Activated CD4-positive, alpha-beta T cell treated with anti-CD3 and anti-CD28 coated beads for 24 hours (primary cell): ENCODE measurements at places on chromosomes 1 and 21.

DNA sequence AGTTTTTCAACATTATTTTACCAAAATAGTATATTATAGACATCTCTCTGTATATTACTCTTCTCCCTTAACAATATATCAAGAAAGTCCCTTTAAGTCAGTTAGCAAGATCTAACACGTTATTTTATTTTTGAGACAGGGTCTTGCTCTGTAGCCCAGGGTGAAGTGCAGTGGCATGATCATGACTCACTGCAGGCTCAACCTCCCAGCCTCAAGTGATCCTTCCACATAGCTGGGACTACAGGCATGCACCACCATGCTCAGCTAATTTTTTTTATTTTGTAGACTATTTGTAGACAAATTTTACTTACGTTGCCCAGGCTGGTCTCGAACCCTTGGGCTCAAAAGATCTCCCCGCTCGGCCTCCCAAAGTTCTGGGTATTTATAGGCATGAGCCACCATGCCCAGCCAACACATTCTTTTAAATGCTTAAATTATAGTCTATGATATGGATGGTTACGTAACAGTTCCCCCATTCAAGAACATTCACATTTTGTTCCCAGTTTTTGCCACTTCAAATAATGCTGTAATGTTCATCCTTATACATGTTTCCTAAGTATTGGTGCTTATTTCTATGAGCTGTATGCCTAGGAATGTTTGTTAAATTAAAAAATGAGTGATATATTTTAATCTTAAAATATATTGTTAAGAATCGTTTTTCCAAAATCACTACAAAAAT lies 70.4 kb downstream of the TUT4 start:
- no peak for DNase-seq

GRCh38 chr1:195773931-195774330 lies 834.3 kb downstream of the KCNT2 start:
- no peak for DNase-seq

GRCh38 chr1:241172486-241172885 lies 184.5 kb downstream of the RGS7 start:
- no peak for DNase-seq

- DNase-seq: no peak
Observed at GRCh38 chr21:42310411-42311001, 4.7 kb downstream of the TFF3 start.

DNA sequence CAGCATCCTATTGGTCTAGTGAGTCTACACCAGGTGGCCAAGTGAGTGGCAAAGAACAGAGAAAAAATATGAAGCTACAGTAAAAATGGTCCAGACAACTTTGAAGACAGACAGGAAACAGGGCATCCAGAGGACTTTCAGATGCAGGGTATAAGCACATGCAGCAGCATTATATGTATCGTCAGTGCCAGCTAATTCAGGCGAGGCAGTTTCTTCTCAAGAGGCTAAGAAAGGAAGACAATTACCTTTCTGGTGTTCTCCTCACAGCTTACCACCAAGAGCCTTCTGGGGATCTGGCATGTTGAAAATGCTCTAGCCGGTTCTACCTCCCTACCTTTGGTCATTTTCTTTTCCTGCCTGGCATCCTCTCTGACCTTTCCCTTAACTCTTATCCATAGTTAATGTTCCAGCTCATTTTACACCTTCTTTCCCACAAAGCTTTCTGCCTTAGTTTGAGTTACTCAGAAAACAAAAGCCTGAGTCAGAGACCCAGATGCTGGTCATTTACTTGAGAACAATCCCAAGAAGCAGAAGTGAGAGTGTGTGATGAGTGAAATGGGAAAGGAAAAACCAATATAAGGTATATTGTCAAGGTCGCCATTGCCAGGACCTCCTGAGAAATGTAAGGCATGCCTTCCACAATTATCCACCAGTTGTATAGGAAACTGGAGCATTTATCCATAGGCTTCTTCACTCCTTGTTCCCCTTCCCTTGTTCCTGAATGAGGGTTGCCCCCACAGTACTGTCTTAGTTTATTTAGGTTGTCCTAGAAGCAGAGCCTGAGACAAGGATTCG lies 444.1 kb downstream of the PLPP3 start:
- no peak for DNase-seq

DNA sequence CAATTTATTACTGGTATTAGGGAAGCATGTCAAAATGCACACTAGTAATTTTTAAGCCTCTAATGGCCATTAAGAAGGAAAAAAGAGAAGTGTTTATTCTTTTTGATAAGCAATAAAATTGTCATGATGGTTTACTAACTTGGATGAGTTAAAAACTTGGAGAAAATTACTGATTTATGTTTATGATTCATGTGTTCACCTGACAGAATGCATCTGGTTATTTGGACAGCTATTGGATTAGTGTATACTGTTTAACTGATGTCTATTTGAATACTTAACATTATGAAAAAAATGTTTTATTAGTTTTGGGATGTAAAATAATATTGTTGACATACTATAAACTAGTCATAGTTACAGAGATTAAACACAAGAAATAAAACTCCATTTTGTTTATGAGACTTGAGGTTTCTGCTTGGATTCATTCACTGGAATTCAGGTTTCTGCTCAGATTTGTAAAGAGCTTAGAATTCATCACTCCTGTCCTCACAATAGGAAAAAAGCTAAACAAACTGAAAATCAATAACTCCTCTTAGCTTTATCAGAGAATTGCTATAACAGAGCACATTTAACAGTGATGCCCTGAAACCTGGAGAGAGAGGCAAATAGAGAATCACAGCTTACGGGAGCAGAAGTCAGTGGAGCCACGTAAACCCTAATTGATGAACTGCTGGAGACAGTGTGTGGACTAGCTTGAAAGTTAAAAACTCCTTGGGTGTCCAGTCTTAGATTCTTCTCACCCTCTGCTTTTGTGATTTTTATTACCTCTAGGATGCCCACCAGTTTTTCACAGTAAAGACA lies 56.7 kb downstream of the RALGPS2 start:
- DNase-seq: no peak

DNA sequence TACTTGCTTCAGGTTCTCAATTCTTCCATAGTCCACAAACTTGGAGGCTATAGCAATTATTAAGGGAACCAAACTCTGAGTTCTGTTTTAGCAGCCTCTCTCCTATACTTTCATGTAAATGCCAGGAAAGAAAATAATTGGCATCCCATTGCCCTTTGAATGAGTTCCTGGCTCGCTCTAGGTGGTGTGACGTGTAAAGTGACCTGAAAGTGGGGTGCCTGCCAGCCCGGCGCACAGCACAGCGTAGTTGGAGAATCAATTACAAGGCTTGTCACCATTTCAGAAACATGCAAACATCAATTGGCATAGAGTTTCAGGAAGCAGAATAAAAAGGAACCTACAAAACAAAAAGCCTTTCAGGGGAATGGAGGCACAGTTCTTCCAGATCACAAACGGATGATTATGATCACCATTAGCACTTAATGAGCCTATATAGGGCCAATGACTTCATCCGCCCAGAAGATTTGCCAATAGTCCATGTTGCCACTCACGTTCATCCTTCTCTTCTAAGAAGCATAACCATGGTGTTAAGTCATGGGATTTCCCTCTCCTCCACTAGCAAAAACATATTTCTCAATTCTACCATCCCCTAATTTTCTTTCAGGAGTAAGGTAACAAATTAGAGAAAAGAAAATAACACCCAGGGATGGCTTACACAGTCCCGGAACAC lies 354.6 kb upstream of the ADGRL2 start:
- DNase-seq: no peak

GRCh38 chr1:31324093-31324492 lies 27.3 kb downstream of the ZCCHC17 start:
- DNase-seq: no peak

GRCh38 chr1:182614796-182615454 lies 10.7 kb upstream of the RGS16 start:
- DNase-seq: peak; percentile 42

GRCh38 chr1:199010933-199011332 lies 372.1 kb downstream of the PTPRC start:
- DNase-seq: no peak

DNA sequence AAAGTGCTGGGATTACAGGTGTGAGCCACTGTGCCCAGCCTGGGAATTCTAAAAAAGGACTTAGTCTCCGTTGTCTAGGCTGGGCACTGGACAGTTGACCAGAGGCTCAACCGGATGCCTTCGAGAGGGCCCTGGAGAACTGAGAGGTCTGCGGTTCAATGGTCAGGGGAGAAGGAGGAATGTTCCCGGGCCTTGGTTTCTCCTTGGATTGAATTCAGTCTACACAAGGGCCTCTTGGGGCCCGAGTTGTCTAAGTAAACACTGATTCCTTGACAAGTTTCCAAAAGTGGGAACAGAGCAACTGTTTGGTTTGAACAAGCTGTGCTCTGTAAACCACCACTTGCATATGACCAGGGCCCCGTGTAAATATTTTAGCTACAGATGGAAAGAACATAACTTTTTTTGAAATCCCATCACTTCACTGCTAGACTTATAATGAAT lies 29.1 kb upstream of the CAPZB start:
- DNase-seq: no peak

DNA sequence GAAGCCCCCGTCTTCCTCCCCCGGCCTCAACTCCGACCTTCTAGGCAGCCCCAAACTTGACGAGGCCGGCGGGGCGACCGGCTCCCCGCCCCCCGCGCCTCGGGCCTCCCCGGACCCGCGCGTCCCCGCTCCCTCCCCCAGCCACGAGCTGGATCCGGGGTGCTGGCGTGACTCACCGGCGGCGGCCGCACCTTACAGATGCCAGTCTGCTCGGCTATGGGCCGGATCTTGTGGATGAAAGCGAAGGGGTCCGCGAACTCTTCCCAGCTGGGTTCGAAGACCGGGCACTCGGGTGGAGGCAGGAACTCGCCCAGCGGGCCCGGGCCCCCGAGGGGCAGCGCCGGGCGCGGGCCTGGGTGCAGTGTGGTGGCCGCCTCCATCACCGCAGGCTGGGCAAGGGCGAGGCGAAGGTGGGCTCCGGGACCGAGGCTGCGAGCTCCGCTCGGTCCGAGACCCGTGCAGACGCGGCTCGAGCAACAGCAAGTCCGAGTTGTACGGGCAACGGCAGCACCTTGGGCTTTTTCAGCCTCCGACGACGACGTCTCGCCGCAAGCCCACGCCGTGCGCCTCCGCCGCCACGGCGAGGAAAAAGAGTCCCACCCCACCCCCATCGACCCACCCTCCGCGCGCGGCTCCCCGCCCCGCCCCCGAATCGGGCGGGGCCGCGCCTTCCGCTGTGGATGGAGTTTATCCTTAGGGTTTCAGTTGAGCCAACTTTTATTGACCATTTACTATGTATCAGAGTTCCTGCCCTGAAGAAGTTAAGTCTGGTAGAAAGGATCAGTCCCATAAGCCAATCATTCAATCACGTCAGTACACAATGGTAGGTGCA lies at the start of gene KDM5B:
TSS of gene KDM5B (minus strand) at position 496 of the 832 bp plus-strand sequence. CDS start at position 380, 116 bp downstream.
- peak; percentile 54 for DNase-seq

DNA sequence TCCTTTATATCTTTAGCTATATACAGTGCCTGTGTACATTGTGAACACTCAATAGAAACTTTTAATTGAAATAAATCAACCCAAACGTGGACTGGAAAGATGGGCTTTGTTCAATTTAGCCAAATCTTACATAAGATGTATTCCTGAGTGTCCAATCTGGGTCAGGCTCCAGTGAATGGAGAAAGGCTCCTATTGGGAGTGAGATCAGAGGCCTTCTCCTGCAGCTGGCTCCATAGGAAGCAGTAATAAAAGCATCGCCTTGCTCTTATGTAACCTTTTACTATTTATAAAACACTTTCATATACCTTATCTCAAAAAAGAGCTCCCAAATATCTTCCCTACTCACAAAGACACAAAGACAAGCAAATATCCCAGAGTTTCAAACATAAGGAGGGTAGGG lies 24.9 kb upstream of the RGS16 start:
- DNase-seq: no peak

DNA sequence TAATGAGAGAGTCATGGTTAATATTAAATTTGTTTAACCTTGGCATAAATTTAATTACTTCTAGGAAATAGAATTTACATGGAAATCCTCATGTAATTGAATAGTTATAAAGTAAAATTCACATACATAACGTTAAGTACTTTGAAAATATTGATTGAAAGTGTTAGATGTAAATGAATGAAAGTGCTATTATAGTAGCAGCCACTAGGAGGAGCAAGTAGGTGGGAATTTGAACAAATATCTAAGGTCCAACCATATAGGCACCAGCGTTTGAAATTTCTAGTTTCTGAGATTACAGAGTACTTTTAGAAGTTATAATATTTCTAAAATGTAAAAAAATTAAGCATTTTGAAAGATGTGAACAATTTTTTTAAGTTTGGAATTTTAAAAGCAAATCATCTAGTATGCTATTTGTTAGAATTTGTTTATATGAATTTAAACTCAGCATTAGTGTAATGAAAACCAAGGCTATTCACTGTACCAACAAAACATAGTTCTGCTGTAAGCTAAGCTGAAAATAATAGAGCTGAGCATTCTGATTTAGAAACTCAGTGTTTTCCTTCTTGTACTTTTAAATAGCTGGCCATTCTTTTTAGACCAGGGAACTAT lies 3.3 kb downstream of the B3GALT2 start:
- peak; percentile 12 for DNase-seq

- no peak for DNase-seq
Observed at GRCh38 chr1:200369131-200369530, 40.7 kb downstream of the ZNF281 start.

GRCh38 chr1:6634371-6635052 lies 9.8 kb downstream of the THAP3 start:
- DNase-seq: no peak

GRCh38 chr1:63710761-63711380 lies 62.9 kb upstream of the ROR1 start:
- DNase-seq: no peak

DNA sequence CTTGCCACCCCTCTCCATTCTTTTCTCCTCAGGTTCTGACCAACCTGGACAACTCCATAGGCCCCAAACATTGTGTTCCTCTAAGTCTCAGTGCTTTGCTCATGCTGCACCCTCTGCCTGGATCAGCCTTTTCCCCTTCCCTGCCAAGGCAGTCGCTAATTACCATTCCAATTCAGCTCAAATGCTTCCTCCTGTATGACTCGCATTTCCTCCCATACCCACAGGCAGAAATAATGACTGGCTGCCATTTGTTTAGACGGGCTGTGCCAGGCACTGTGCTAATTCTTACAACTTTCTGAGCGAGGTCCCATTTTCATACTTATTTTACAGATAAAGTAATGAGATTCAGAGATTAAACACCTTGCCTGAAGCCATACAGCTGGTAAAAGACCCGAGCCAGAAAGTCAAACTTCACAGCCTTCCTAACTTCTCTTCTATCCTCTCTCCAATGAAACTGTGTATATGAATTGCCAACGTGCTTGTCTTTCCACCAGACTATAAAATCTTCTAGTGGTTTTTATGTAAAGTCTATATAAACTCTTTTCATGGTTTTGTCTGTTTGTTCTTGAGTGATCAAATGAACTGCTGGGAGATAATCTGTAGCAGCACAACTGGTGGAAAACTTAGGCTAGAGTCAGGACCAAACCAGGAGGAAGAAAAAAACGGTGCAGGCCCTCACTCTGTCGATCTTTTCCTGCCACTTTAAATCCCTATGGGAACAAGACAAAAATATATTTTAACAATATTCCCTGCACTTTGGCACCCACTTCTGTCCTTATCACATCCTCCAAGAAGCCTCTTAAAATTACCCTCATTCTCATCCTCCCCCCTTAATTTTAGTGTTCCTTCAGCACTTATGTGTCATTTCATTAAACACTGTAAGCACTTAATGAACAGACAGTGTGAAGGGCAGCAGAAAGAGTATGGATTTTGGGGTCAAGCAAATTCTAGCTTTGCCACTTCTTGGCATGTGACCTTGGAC lies 33.7 kb downstream of the RAB3B start:
- DNase-seq: no peak

GRCh38 chr21:39422527-39423241 lies 22.9 kb downstream of the LCA5L start:
- DNase-seq: no peak
